ENCODE measurements at places on chromosomes 7 and 10.
A peak's percentile ranks its signal among the peaks of the same experiment; 100 is the strongest.

- DNase-seq, result no peak
Measured at GRCh38 chr7:98785929-98786571, 83.8 kb downstream of the TMEM130 start.

DNA sequence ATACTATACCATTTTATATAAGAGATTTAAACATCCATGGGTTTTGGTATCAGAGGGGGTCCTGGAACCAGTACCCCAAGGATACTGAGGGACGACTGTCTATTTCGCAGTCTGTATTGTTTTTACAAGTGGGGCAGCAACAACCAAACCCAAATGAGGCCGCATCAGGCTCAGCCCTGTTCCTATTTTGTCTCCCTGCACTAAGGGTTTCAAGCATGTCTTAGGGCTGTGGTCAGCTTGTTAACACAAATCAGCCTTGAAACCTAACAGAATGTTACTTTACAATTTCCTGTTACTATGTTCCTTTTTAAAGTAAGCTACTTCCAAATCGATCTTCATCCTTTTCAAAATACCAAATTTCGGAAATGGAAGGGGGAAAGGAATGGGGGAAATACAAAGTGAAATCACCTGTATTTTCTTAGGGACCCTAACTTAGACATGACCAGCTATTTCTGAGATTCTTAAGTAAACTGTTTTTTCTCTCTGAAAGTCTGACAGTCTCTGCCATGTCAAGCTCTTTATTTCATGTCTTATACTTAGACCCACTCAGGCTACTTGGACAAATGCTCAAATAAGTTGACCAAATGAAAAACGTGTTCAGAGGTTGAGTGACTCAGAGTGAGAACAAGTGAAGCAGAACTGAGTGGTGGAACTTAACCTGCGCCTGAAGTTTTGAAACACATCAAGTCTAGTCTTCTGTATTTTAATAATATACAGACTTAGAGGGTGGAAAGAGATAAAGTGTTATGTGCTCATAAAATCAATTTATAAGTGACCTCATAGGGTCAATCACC lies 75.8 kb downstream of the C1GALT1 start:
- DNase-seq, result no peak

DNA sequence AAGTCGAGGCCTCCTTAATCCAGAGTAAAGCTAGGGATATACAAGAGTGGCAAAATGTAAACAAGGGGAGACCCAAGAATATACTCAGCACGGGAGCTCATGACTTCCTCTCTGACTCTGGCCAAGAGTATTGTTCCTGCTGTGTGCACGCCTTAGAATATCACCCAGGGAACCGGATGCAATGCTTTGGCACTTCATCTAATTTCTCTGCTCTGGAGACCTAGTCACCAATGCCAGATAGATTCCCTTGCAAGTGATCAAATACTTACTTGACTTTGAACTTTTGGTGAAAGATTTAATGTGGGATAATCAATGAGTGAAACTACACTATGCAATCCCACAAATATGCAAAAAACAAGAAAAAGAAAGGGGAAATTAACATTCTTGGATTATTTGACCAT lies 695.5 kb downstream of the INHBA start:
- DNase-seq, result no peak

GRCh38 chr10:77405771-77406241 lies 231.8 kb downstream of the KCNMA1 start:
- no peak for DNase-seq

GRCh38 chr10:11396311-11396955 lies 215.0 kb downstream of the USP6NL start:
- no peak for DNase-seq

DNA sequence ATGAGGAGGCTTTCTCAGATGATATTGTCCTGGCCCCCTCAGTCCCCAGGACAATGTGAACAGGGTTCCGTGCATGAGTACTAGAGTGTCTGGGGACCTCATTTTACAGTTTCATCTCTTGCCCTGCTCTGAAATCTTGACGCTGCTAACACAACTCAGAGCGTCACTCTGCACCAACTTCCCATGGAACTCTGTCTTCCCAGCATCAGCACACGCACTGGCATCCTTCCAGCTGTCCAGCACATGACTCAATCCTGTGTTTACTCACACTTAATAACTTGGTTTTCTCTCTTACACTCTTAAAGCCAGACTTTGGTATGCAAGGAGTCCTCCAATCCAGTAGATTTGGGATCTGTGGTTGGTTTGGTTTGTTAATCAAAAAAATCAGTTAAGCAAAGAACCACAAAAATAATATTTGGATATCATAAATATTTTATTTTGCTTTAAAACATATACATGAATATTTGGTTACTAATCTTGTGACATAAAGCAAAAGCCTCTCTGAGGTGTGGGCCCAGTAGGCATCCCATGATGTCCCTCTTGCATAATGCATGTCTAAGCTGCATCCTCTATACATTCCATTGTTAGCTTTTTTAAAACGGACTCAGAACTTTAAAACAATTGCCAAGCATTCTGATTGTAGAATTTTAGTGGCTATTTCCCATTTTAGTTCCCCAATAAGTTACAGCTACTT lies 131.0 kb downstream of the CXCL12 start:
- no peak for DNase-seq

DNA sequence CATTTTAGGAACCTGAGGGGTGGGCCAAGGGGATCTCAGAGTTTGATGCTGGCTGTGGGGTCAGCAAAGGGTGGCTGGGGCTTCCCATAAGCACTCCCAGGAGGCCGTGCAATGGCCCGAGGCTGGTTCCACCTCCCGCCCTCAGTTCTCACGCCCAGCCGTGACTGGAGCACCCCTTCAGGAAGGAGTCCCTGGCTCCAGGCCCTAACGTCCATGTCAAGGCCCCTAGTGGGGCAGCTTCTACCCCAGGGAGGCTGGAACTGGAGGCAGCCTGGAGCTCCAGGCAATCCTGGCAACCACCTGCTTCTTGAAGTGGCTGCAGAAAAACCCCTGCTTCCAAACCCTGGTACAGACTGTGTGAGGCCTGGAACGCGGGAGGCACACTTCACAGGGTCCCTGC lies 165.5 kb downstream of the DIP2C start:
- DNase-seq, result no peak

- no peak for DNase-seq
Measured at GRCh38 chr7:98235901-98236300, 16.1 kb downstream of the TECPR1 start.

DNA sequence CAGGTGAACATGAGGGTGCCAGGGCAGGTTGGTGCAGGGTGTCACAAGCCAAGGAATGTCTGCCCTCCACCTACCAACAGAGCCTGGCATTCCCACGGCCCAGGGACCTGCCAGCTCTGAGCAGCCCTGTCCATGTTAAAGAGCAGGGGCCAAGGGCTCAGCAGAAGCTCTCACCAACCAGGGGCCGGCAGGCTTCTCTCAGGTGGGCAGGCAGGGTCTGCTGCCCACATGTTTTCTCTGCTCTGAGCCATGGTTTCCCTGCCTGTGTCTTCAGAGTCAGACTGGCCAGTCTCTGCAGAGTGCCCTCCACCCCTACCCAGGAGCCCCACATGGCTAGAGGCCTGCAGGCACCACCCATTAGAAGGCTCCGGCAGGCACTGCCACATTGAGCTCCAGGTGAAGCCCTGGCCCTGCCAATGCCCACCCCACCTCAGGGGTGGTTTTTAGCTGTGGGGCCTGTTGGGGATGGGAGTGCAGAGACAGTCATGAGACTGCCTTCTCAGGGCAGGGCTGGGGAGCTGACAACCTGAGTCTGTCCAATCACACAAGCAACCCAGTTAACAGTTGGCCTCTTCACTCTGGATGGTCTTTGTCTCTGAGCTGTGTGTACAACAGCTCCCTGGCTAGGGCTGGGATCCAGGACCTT lies 135.9 kb downstream of the ARHGAP22 start:
- DNase-seq, result peak; percentile 17

DNA sequence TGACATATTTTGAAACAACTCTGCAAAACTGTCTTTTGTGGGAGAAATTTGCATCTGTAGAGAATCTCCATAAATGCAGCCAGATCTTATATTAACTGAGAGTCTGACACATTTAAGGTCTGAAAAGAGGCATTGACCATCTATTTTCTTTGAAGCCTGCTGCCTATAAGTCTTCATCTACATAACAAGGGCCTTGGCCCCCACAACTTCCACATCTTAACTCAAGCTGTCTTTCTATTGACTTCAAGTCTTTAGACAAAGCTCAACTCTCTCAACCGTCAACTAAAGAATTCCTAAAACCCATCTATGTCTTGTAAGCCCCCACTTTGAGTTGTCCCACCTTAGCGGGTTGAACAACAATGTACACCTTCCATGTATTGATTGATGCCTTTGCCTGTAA lies 72.4 kb upstream of the ADCY1 start:
- DNase-seq, result no peak

GRCh38 chr7:157211690-157212089 lies 73.0 kb downstream of the UBE3C start:
- DNase-seq, result no peak

DNA sequence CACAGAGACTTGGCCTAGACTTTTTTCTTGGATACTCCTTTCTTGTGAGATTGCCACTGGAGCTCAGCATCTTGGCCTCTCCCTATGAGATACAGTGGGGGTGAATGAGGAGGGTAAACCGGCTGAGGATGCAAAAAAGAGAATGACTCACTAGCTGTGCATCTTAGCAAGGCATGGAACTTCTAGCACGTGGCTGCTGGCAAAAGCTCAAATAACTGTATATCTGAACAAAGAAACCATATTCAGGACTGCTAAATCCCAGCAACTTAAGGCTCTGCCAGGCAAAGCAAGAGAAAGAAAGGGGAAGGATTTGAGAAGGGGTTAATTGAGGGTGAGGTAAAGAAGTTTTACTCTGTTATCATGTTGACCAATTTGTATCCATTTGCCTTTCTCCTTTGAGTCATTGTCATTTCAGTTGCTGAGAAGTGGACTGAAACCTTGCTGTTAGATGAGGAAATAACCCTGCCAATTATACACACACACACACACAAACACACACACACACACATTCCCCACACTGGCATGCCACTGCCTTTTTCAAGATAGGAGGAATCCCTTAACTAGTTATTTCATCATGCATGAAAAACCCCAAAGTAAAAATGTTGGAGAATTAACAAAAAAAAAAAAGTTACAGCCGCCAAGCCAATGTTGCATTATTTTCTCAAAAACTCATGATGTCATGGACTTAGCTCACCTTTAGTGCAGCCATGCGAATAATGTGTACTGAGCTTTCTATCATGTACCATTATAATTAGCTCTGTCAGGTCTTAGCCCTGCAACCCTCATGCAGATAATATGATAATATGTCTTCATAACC lies 997.3 kb downstream of the LRMDA start:
- no peak for DNase-seq

- no peak for DNase-seq
Measured at GRCh38 chr7:148218603-148219002, 372.0 kb upstream of the C7orf33 start.

DNA sequence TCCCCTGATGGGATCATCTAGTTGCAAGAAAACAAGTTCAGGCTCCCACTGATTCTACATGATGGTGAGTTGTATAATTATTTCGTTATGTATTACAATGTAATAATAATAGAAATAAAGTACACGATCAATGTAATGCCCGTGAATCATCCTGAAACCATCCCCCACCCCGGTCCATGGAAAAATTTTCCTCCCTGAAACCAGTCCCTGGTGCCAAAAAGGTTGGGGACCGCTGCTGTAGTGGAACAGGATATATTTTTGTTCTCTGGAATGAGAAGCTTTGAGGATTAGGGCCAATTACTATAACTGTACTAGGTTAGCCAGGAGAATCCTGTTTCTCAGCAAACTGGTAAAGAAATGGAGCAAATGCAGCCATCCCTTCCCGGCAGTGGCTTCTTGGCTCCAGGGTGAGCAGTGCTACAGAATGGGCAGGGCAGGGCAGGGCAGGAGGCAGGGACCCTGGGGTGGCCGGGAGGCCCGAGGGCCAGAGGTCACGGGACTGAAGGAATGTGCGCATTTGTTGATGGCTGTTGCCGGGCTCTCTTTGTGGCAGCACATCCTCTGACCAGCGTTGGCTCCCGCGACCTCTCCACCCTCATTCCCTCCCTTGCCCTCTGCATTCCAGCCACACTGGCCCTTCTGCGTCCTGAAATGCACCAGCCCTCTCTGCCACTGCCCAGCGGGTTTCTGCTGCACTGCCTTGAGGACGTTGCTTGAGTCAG lies 162.3 kb upstream of the NPS start:
- DNase-seq, result no peak

DNA sequence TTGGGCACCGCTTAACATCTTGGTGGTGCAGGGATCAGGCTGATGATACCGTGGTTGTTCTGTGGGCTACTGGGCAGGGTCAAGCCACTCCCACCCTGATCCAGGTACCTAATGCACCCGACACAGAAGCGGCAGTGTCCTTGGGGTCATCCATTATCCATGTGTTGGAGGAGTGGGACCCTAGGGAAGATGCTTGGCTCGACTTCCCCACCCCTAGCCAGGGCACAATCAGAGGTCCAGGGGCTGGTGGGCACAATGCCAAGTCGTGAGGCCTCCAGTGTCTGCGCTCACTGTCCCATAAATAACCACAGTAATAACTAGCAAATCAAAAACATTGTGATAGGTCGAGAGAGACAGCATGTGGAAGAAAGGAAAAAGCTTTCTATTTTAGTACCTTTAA lies 37.7 kb downstream of the HTRA1 start:
- no peak for DNase-seq

DNA sequence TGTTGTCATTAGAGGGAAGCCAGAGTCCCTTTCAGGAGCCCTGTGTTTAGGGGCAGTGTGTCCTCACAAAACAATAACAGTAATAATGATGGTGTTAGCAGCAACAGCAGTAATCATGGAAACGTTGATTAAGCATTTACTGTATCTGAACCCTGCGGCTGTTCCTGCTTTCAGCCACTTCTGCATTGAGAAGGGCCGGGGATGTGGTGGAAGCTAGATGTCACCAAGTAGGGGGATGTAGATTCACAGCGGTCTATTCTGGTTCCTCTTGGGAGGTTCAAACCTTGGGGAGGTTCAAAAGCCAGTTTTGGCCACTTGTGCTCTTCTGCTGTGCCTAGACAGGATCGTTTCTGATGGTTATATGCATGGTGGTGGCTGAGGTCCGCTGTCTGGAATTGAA lies 44.8 kb downstream of the PRPF18 start:
- DNase-seq, result no peak

DNA sequence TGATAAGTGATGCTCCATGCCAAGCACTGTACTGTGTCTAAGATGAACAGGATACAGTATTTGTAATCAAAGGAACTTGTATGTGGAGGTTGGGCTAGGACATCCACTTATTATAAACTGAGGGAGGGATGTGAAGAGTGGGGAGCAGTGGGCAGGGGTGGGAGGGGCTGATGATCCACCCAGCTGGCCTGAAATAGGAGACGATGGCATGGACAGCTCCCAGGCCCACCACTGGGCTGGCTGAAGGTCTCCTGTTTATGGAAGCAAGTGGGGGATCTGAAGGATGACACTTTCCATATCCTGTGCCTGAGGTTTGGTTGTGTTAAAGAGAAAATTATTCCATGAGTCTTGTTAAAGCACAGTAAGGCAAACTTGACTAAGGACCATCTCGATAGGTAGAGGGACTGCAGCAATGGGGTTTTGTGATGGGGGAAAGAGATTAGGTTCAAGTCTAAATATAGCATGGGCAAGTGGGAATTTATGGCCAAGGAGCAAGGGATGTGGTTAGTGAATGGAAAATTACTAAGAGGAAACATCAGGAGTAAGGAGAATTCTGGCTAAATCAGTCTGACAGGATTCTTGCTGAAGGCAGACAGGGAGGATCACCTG lies 124.6 kb downstream of the CCNY start:
- DNase-seq, result no peak

GRCh38 chr10:21135023-21135931 lies 238.2 kb upstream of the NEBL start:
- no peak for DNase-seq

- no peak for DNase-seq
Measured at GRCh38 chr7:24858108-24858977, 101.1 kb upstream of the GSDME start.

GRCh38 chr7:134851141-134851540 lies 71.7 kb downstream of the CALD1 start:
- no peak for DNase-seq

- DNase-seq, result no peak
Measured at GRCh38 chr7:146713934-146714333, 597.3 kb downstream of the CNTNAP2 start.

All from activated CD4-positive, CD25-positive, alpha-beta regulatory T cell treated with anti-CD3 and anti-CD28 coated beads, Interleukin-2, amount 50 U/mL, for 72 hours (primary cell).